Left hindlimb (tissue), 1 donor: ENCODE measurements at places on chromosomes 5 and 9.

GRCh38 chr9:126295516-126295915, 31.1 kb upstream of the MVB12B start:
- no peak for DNase-seq

DNA sequence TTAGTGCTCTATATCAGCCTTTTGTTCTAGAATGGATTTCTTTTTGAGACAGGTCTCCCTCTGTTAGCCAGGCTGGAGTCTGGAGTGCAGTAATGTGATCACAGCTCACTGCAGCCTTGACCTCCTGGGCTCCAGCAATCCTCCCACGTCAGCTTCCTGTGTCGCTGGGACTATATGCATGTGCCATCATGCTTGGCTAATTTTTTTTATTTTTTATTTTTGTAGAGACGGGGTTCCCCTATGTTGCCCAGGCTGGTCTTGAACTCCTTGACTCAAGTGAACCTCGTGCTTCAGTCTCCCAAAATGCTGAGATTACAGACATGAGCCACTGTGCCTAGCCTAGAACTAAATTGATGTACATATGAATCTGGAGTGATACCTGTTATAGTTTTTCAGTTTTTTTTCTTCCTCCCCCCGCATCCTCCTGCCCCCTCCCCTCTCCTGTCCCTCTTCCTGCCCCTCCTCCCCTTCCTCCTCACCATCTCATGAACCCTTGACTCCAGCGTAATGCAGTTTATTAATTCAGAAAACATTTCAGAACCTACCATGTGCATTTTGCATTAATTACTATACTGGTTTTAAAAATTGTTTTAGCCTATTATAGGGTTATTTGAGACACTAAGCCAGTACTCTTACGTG, 37.4 kb upstream of the TNFAIP8 start:
- no peak for DNase-seq

DNA sequence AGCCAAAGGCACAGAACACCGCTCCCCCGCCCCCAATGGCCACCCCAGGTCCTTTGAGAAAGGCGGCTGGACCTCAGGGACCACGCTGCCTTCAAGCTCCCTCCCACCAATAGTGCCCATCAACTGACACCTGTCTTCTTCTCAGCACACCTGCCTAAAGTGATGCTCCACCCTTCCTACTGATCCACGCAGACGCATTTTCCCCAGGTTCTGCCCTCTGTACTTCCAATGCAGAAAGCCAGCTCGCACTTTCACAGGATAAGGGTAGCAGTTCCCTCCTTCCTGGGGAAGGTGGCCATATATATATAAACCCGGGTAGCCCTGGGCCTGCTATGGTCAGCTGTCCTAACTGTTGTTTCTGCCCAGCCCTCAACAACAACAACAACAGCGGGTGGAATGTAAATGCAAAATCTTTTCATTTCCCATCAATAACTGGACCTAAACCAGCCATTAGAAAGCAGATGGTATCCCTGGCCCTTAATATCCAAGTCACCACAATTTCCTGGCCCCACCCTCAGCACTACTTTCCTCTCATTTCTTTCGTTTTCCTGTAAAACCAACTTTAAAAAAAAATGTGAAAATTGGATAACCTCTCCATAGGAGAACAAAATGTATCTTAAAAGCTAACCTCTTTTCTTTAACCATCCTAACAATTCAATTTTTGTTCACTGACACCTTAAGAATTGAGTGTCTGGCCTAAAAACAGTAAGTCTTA, 1.7 kb downstream of the GOLM1 start:
- no peak for DNase-seq

- no peak for DNase-seq
Observed at GRCh38 chr9:135260221-135261180, 173.0 kb downstream of the OLFM1 start.

DNA sequence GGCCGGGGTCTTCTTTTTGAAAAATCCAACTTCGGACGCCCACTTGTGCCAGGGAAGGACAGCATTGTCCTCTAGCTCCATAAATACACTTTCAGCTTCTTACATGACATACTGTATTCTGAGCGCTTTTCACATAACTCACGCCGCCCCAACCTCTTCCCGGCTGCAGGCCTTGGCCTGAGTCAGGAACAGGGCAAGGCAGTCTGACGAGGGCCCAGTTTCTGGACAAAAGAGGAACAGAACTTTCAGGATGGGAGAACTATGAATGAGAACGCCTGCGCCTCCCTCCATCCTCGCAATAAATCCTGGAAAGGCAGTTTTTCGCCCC, 650 bp downstream of the DCTN4 start:
- DNase-seq, result no peak

DNA sequence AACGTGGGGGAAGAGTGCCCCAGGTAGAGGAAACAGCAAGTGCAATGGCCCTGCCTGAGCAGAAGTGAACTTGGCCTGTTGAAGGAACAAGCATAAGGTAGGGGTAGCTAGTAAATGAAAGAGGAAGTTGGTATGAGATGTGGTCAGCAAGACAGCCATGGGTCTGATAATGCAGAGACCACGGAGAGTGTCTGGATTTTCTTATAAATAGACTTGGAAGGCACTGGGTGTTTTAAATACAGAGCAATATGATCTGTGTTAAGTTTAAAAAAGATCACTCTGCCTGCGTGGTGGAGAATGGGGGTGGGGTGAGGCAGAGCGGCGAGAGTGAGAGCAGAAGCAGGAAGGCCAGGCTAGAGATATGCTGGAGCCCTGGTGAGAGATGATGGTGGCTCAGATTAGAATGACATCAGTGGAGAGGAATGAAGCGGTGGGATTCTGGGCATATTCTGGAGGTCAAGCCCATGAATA, 4.2 kb downstream of the ADAM19 start:
- no peak for DNase-seq

- DNase-seq, result no peak
Observed at GRCh38 chr5:96220610-96221390, 212.2 kb downstream of the PCSK1 start.

GRCh38 chr5:84605241-84605640, 220.6 kb upstream of the EDIL3 start:
- no peak for DNase-seq

DNA sequence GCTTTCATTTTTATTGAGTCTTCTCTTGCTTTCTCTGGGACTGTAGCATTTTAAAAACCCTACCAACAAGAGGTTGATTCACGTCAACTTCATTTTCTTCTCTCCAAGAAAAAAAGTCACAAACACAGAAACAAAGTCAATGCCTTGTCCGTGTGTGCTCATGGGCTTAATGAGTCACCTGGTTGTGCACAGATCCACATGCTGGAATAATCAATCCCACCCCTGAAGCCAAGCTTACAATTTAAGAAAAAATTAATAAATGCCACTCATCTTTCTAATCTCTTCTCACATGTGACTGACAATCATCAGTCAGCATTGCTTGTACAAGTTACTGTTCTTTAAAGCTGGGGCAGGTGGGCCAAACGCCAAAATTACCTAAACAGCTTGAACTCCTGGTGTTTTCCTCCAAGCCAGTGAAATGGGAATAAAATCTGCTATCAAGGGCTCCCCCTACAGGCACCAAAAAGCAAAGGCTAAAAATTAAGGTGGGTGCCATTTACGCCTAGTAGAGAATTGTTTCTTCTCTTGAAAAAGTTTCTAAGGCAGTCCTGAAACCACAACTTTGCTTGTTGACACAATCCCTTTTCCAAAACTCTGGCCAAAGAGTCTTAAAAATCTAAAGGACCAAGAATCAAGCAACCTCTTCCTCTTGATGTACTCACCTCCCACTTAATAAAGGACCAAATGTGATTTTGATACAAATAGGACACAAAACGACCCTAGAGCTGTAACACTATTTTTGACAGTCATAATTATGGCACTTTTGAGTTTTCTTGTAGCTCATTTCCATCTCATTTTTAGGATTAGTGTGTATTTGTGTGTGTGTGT, 21.3 kb downstream of the TRMO start:
- no peak for DNase-seq

DNA sequence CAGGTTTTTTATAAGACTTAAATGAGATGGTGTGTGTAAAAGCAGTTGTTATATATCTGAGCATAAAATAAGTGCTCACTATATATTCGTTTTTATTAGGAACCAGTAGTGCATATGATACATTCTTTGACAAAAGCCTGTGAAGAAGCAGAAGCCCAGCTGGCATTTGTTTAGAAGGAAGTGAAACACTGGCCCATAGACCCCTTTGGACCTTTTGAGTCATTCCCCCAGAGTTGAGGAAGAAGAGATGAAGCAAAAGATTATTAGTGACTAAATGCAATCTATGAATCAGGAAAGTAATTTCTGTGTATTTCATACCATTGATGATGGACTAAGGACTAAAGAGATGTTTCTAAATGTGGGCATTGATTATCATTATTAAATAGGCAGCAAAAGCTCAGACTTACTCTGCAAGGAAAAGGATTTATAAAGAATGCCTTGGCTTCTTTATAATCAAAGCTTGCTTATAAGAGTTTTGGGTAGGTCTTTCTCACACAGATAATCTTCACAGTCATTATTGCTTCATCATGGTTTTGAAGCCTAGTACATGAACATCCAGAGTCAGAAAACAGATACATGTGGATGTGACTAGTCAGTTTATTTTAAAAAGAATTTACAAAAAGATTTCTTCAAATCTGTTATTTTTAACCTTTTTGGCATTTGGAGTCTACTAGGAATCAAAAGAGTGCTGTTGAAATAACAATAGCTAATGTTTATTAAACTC, 16.9 kb upstream of the FER start:
- DNase-seq, result no peak

DNA sequence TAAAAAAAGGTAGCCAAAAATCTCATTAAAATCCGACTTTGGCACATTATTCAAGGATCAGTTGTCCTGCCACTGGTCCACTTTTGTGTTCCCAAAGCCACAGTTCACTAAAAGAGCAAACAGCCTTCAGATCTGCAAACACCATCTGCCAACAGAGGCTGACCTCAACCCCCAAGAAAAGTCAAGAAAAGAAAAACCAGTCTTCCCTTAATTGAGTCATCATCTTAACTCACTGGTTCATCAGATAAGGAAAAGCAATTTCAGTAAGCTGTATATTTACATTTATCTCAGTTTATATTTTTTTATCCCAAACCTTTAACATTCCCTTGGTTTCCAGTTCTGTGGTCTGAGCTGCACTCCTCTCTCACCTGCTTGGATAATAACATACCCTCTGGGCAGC, 21.2 kb downstream of the RASEF start:
- DNase-seq, result no peak

DNA sequence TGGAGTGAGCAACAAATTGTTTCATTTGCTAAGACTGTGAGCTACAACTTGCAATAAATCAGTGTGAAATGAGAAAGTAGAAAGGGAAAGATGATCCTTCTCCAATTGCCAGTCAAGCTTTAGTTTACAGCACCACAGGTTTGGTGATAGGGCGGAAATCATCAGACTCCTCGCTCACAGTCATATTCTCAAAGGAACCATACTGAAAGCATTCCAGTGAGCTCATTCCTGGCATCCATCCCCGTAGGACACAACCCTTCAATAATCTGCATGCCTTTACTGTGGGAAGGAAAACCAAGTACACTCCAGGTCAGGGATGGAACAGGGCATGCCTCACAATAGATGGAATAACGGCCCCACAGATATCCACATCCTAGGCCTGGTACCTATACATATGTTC, 80.7 kb downstream of the FSTL4 start:
- DNase-seq, result peak; percentile 51

GRCh38 chr9:124631326-124631725, 124.1 kb upstream of the NR5A1 start:
- DNase-seq, result no peak

DNA sequence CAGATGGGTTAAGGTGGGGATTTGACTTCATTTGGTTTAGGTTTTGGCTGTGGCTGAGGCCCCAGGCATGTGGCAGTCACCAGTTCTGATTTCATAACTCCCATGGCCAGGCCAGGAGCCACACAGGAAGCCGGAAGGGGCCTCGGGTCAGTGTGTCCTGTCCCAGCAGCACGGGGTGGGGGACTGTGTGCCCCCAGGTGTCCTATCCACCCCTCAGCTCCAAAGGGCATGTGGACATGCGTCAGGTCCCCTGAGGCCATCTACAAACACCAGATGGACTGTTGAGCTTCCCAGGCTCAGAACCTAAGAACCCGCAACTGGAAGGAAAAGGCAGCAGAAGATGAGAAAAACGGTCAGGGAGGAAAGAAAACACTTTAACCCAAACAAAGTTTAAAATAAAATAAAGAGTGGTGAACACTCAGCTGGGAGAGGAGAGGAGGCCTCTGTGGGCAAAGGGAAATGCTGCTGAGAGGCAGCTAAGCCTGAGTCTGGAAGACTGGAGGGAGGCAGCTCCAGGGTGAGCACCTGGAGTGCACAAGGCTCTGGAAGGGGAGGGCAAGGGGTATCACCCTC, 260.8 kb downstream of the AUH start:
- no peak for DNase-seq

DNA sequence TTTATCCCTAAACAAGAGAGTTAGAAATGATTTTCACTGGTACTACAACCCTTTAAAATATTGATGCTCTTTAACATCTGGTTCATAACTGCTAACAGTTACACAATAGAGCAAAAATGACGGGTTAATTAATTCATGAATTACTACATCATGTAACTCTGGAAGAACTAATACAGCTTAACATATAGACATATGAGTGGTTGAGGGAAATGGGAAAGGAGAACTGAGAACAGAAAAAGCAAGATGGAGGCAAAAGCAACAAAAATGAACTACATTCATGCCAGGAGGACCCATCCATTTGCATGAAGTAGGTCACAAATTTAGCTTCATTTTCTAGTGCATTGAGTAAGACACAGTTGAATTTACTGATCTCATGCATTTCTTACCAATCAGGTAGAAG, 61.8 kb downstream of the C9 start:
- DNase-seq, result no peak

DNA sequence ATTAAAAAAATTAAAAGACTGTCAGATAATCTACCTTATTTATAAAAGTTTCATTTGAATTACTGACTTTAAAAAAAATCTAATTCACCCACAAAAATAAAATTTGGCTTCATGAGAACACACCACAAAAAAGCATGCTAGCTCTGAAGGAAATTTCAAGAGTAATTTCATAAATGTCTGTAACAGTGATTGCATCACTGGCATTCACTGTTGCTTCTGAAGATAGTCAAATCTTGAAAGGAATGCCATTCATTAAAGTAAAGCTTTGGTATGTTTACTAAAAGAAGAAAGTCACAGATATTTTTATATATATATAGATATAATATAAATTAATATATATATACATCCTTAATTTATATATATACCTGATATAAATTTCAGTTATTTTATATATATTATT, 43.4 kb downstream of the NADK2 start:
- DNase-seq, result no peak

- no peak for DNase-seq
Observed at GRCh38 chr5:42993516-42994245, 46.4 kb downstream of the ANXA2R start.

- DNase-seq, result no peak
Observed at GRCh38 chr5:111138096-111138495, 45.9 kb downstream of the WDR36 start.

- DNase-seq, result no peak
Observed at GRCh38 chr5:95738072-95738471, 6.9 kb downstream of the RHOBTB3 start.

GRCh38 chr5:38167562-38167996, 90.8 kb upstream of the EGFLAM start:
- DNase-seq, result no peak
